ENCODE measurements at places on chromosomes 3 and 15.

DNA sequence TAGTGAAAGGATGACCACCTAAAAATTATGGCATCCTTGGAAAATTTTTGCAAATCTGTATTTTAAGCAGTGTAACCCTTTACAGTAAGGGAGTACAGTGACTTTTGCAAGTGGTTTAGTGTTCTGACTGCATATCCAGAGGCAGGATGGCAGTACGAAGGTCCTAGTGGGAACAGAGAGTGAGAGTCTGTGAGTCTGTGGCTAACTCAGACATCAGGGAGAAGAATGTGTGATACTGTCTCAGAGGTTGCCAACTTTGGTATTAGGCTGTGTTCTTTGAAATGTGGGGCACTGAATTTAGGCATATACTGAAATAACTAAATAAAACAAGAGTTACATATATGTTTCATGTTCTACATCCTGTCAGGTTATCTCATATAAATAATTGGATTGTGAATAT lies 25.7 kb downstream of the PRKCI start:
- DNase-seq, result no peak

DNA sequence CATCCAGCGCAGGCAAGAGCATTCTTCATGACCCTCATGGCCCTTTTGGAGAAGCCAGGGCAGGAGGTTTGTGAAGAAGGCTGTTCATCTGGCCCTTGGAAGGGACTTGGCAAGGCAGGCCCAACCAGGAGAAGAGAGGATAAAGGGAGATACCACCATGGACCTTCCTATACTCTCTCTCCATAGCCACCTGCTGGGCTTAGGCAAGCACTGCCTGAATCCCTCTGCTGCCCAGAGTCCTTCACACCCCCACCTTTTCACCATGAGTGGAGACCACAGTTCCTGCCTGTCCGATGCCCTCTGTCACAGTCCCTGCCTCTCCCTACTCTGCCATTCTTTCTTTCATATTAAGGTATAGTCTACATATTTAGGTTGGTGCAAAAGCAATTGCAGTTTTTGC lies 10.6 kb upstream of the SFMBT1 start:
- DNase-seq, result no peak

DNA sequence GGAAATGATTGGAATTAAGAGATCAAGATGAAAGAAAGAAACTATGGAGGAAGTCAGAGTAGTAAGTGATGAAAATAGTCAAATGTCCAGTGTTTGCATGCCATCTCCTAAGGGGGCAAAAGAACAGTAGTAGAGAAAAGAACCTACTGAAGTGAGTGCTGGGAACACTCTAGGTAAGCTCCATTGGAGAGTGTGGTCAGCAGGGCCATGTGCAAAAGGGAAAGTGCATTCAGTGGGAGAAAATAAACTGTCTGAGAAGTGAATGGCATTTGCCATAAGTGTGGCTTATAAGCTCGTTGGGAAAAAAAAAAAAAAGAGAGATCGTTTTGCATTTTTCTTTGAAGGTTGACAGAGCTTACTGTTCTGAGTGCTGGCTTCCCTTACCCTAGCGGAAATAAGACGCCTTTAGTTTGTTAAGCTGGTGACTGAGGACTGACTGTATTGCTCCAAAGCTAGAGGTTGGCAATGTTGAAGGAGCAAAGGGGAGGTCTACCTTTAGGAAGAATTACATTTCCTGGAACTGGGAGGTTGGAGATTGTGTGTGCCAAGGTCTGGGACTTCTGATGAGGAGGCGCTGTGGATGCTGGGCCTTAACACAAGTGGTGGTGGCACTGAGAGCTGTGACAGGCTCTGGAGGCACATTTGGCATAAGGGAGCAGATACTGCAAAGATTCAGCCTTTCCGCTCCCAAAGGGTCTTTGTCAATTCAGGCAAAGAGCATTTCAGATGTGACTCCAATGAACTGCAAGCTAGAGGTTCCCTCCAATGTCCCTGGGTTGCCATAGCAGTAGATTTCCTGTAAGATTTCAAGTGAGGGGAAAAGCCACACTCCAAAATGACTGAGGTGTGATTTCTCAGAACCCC lies 287.8 kb upstream of the SATB1 start:
- no peak for DNase-seq

DNA sequence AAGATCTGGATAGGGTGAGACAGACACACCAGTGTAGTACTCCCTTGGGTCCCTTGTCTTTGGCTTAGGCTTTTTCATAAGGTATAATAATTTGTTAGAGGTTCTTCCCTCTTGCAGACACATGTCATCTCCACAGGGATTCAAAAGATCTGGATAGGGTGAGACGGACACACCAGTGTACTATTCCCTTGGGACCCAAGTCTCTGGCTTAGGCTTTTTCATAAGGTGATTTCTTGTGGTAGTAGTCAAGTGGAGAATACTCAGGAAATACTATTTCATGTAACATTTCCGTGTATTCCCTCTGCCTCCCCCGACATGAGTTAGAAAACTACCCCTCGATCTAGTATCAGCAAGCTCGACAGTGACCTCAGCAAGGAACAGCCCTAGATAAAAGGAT lies 954 bp upstream of the MAPKBP1 start:
- DNase-seq, result no peak

GRCh38 chr3:41075975-41076374 lies 123.3 kb upstream of the CTNNB1 start:
- DNase-seq, result no peak

DNA sequence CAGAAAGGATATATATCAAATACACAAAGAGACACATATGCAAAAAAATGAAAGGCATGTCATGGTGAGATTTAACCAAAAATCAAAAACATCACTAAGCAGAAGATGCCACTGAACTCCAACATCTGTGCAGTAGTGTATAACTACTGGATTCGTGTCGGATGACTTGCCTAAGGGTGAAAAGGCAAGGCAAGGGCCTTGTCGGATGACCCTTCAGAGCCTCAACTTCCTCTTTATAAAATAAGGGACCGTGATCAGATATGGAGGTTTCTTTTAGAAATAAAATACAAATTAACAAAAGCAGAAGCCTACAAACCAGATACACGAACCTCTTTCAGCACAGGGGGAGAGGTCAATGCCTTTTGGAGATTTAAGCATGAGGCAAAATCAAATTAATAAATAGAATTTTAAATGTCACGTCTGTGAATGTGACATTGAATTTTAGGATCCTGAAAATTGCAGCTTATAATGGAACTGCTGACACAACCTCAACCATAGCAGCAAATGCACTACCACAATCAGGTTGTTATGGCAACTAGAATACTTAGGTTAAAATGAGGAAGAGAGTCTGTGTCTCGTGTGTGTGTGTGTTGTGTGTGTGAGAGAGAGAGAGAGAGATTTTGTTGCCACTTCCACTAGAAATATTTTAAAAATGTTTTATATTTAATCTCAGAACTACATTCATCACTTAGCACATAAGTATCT lies 8.3 kb upstream of the CHRM5 start:
- no peak for DNase-seq

GRCh38 chr3:140896997-140897396 lies 44.6 kb upstream of the SLC25A36 start:
- DNase-seq, result no peak

DNA sequence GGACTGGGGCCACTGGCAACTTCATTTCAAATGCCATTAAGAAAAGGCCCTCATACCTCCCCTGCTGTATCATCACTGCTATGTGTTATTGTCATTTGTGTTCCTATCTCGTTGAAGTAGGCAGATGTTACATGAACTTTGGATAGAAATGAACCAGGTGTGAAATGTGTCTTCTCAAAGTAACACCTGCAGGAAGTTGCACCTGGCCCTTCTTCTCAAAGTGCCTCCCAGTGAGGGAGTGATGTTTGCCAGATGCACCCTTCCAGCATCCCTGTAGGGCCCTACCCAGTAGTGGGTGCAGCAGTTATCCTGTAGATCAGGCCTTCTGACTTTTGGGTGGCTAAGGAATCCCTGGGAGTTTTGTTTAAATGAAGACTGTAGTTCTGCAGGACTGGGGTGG lies 197.7 kb upstream of the CTNNB1 start:
- no peak for DNase-seq

DNA sequence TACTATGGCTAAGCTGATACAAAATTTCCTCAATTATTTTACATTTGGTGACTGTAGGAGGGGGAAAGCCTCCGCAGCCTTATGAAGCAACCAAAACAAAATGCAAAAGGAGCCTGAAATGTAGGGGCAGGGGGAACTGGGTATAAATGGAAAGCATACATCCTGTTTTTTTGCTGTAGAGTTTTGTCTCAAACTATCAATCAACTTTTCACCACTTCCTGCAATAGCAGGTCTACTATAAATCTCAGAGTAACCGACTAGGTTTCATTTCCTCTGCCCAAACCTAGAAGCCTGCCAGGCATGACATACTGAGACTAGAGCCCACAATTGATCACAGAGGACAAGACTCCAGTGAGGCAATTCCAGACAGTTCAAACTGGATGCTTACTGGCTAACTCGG lies 91.3 kb downstream of the SHQ1 start:
- no peak for DNase-seq
